B cell (primary cell): ENCODE measurements at places on chromosomes 4 and X. TPM values are rescaled to one million over a fixed set of nuclear protein-coding genes. Genes with fewer than 3 reads are reported as not detected.

The SHROOM3 gene
- total RNA-seq: 0.91 and 1.1 TPM in 2 replicates

The STATH gene
- not detected in 2 replicates for total RNA-seq

The LPAR4 gene
- total RNA-seq: 0.12 TPM in 1 of 2 replicates, not detected in the other

The EGF gene
- total RNA-seq: not detected in 2 replicates

The PAGE5 gene
- total RNA-seq: not detected in 2 replicates

DNA sequence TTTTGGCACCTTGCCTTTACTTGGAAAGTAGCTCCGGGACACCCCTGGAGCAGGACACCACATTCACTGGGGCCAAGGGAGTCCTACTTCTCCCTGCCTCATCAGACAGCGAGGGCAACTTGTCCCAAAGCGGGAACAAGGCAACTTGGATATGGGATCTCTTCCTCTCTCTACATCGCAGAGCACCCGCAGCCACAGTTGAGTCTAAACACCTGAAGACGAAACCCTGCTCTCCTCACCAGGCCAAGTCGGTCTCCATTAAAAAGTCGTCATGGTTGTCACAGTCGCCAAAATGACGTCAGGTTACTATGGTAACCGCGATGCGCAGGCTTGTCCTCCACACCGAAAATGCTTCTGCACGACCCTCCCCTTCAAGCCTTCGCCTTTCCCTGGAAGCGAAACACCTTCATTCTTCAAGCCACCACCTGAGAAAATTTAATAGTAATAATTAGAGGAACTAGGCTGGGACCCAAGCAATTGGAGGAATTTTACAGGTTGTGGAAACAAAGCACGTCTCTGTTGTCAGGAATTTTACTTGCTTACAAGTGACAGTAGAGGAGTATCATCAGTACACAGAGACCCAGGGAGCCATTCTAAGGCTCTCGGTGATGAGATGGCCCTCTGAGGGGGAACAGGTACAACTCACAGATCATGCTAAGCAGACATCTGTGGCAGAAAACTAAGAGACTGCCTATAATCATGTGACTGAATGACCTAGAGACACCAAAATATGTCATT is 30.5 kb upstream of the TCEAL4 start:
- peak; percentile 81 for DNase-seq

DNA sequence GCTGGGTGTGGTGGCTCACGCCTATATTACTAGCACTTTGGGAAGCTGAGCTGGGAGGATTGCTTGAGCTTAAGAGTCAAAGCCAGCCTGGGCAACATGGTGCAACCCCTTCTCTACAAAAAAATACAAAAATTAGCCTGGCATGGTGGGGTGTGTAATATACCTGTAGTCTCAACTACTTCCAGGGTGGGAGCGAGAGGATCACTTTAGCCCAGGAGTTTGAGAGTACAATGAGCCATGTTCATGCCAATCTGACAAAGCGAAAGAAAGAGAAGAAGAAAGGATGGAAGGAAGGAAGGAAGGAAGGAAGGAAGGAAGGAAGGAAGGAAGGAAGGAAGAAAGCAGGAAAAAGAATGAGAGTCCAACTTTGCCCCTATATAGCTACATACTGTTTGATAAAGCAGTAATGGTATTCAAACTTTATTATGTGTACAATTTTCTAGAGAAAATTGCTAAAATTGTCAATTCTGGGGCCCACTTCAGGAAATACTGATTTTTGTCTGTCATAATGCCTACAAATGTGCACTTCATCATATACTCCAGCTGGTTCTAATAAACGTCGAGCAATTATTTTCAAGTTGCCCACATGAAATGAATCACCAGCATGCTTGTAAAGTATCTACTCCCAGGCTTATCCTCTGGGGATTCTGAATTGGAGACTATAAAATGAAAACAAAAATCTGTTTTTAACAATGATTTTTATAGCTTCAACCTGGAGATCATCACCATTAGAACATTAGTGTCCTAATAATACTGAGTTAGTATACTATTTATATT is 132.3 kb downstream of the NDST4 start:
- DNase-seq: no peak

DNA sequence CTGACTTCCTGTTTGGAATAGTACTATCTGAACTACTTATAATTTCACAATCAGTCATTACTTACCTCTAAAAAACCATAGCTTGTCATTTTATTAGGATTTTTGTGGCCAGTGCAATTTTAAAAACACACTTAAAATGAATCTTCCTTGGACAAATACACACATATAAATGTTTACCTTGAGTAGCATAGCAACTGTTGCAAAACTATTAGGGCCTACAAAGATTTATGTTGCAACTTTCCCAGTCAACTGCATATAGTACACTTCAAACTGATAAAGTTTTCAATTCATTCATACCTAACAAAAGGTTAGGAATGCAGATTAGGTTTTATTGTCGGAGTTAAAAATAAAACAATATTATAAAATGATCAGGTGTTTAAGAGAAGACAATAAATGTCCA is 193.0 kb downstream of the PDGFC start:
- no peak for DNase-seq

- DNase-seq: no peak
Measured at GRCh38 chr4:7650606-7651385, 216.1 kb upstream of the PSAPL1 start.

DNA sequence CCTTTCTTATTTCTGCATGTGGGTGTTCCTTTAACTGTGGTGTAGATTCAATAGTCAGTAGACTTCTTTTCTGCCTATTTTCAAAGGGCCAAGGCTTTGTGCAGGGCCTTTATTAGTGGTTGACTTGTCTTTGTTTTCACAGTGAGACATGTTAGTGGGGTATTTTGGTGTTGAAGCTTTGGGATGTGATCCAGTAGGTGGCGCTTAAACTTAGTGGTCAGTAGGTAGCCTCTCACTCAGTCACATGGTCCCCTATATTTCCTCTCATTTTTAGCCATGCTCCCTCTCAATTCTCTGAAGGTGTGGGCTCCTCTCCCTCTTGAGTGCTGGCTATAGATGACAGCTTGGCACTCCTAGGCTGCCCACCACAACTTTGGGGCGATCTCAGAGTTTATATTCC is 23.4 kb upstream of the SLC10A7 start:
- no peak for DNase-seq

DNA sequence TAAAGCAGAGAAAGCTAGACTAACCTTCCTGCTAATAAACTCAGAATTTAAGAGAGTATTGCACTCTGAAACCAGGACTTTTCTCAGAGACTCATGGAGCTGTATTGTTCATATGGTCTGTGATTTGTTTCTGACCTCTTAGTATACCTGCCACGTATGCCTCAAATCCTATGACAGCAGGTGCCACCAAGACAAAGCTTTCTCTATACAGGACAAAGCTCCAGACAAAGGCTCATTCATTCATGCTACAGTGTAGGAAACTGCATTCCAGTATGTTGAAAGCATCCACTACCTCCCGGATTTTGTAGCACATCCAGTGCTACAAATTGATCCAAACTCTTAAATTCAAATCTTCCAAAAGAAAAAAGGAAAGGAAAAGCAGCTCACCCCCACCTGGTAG is 178.3 kb downstream of the CHIC2 start:
- no peak for DNase-seq

DNA sequence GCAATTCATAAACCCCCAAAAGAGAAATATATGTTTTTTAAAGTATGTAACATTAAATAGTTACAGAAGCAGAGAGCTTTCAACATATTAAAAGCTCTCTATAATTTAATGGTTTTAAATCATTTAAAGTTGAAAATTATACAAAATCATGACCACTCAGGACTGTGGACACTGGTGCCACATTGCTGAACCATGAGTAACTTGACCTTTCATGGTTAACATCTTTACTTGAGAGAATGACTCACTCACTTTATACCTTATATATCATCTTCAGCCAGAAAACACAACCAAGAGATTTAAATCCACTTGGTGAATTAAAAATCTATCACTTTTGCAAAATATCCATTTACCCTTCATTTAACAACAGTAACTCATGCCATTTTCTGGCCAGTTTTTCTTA is 584.3 kb upstream of the SMIM31 start:
- no peak for DNase-seq

- no peak for DNase-seq
Measured at GRCh38 chr4:19301527-19301926, 950.2 kb upstream of the SLIT2 start.

DNA sequence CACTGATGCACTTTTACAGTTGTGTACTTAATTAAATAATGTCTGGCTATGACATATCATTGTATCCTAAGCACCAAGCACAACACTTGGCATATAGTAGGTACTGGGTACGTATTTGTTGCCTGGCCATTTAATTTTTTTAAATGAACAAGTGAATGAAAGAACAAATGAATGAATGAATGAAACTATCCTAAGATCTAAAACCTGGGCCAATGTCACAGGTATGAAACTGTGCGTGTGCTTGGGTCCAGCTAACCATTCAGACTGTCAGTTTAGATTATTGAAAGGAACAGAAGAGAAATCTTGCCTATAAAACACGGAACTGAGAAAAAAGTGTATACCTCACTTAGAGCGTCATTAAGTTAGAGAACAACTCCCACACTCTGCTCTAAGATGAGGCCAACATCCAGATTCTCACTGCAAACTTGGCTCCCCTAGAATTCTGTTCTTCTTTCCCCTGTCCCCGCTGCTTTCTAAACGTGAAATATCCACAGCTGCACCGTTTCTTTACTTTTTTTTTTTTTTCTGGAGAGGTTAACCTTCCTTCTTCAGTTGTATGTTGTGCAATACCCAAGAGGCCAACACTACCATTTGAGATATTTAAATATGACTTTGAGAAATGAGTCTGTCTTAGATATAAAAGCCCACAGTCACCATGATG is 17.3 kb upstream of the SEL1L3 start:
- peak; percentile 68 for DNase-seq

- DNase-seq: no peak
Measured at GRCh38 chr4:177405508-177405907, 36.7 kb downstream of the AGA start.

GRCh38 chr4:141580523-141580922 is 55.9 kb upstream of the IL15 start:
- DNase-seq: no peak

DNA sequence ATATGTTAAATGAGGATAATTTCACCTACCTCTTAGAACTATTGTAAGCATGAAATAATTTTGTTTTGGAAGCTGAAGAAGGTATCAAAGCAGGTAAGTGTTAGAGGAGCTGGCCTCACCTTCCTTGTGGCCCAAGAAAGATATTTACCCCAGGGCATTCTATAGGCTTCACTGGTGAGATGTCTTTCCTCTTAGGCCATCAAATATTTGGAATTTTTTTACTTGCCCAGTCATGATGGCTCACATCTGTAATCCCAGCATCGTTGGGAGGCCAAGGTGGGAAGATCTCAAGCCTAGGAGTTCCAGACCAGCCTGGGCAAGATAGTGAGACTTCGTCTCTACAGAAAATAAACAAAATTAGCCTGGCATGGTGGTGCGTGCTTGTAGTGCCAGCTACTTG is 6.1 kb upstream of the SMS start:
- no peak for DNase-seq

- no peak for DNase-seq
Measured at GRCh38 chr4:184375027-184375426, 99.3 kb downstream of the IRF2 start.

DNA sequence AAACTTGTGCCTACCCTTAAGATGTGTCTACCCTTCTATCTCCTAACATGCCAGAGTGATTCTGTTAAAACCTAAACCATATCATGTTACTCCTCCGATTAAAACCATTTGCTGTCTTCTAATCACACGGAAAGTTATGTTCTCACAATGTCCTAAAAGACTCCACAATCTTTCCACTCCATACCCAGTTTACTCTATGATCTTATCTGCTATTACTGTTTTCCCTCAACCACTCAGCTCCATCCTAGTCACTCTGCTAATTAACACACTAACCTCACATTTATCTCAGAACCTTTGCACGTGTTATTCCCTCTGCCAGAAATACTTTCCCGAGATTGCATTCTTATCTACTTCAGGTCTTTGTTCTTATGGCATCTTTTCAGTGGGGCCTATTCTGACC is 47.6 kb upstream of the UPRT start:
- no peak for DNase-seq

- no peak for DNase-seq
Measured at GRCh38 chrX:3184176-3184930, 143.1 kb downstream of the ARSF start.

GRCh38 chr4:80535551-80535950 is 200.0 kb downstream of the CFAP299 start:
- DNase-seq: no peak

DNA sequence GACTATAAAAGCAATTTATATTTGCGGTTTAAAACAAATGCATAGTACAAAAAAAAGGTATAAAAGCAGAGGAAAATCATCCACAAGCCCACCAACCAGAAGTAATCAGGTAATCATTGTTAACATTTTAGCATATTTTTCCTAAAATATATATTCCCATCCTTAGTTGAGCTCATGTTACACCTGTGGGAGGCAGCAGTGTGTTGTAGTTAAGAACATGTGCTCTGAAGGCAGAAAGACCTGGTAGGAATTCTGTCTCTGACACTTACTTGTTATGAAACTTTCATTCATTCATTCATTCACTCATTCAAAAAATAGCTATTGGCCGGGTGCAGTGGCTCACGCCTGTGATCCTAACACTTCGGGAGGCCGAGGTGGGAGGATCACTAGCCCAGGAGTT is 15.4 kb upstream of the CDKL5 start:
- DNase-seq: no peak

DNA sequence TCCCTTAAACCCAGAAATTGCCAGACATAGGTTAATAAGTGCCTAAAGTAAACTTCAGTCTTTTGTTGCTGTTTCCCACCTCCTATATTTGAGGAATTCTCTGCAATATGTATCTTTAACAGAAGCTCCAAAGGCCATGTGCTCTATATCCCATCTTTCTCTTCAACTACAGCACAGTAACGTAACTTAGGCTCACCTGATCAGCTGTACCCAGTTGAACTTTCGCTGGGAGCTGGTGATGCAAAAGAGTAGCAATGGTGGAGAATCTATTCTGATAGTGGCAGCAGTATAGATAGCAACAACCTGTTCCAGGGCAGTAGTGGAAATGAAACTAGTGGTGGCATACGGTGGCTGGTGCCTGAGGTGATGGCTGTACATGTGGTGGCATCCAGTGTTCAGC is 33.2 kb upstream of the YTHDC1 start:
- no peak for DNase-seq

DNA sequence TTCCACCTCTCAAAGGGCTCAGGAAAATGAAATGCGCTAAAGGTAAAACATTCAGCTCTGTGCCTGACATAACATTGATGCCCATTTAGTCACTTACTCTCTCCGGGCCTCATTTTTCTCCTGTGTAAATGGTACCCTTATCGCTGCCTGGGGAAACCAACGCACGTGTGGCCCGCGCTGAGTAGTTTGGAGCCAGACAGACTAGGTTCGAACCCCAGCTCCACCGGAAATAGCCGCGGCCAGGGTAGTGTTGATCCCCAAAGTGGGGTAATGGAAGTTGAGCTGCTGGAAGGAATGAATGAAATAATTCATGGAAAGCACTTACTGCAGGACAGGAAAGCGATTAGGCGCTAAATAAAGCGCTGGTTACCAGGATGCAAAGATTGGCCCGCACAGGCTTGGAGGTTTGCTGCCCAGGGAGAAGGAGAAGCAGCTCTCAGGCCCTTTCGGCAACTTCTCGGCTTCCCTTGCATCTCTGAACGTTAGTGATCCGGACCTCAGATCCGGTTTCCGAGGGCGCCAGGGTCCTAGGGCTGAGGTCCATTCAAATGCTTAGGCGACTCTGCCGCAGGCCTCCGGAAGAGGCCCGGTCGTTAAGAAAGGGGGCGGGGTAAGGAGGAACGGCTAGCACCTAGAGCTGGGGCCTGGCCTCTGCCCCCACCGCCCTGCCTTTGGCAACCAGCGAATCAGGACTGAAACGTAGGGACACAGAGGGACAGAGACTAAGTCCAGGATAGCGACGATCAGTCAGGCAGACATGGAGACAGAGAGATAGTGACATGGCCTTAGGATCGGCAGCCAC is 13.3 kb downstream of the NKX3-2 start:
- DNase-seq: peak; percentile 37
